AG04450 (cell line): ENCODE measurements at places on chromosomes 7 and 10. TPM values are rescaled to one million over a fixed set of nuclear protein-coding genes. Genes with fewer than 3 reads are reported as not detected.

Gene PLAC9
- 11.5 and 14.2 TPM in 2 replicates for polyA plus RNA-seq

- DNase-seq = no peak
Observed at GRCh38 chr10:111083222-111084095, 6.6 kb downstream of the ADRA2A start.

Gene TMEM72
- not detected in 2 replicates for polyA plus RNA-seq

Gene PLCE1
- polyA plus RNA-seq = 2.0 and 2.2 TPM in 2 replicates

Gene EIF5AL1
- polyA plus RNA-seq = 1.1 and 1.4 TPM in 2 replicates

GRCh38 chr7:105800442-105800841, 76.0 kb downstream of the ATXN7L1 start:
- DNase-seq = no peak

GRCh38 chr10:49299816-49300139, 808 bp downstream of the C10orf71 start:
- DNase-seq = no peak

- no peak for DNase-seq
Observed at GRCh38 chr7:46525876-46526275, 604.8 kb upstream of the IGFBP3 start.

- no peak for DNase-seq
Observed at GRCh38 chr7:101868191-101868950, 50.9 kb downstream of the CUX1 start.

- DNase-seq = no peak
Observed at GRCh38 chr10:61588770-61589211, 73.9 kb upstream of the CABCOCO1 start.

Gene LIPN
- polyA plus RNA-seq = not detected in 2 replicates

DNA sequence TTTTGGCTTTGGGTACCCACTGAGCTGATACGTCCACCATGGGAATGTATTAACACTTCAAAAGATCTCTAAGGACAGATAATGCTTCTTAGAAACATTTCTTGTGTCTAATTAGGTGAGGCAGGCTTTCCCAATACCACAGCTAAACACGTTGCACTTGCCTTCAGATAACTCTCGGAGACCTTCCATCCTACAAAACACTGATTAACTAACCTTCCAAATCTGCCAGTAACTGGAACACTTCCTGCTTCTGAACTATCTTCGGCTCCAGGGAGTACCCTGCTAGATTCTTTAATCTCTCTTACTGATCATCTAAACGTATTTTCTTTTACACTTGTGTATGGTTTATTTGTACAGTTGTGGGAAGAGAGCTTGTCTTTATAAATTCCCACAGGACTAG, 1.1 kb upstream of the WNT16 start:
- DNase-seq = no peak

DNA sequence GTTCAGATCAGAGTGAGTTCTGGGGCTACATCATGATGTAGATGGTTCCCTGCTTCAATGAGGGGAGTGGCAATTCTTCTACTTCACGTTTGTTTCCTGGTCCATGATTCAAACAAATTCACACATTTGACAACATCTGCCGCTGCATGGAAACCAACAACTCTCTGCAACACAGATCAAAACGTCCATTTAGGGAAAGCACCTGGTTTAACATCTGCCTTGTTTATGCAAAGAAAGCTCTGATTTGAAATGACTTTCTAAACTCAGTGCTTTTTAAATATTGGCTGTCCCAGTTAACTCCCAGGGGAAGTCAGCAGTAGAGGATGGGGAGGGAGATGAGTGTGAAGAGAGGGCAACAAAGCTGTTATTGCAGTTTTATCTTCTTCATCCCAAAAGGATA, 93.8 kb downstream of the GAD2 start:
- DNase-seq = no peak

Gene CYP26A1
- polyA plus RNA-seq = not detected in 2 replicates

Gene DYNC1I1
- 0.02 and 0.06 TPM in 2 replicates for polyA plus RNA-seq

DNA sequence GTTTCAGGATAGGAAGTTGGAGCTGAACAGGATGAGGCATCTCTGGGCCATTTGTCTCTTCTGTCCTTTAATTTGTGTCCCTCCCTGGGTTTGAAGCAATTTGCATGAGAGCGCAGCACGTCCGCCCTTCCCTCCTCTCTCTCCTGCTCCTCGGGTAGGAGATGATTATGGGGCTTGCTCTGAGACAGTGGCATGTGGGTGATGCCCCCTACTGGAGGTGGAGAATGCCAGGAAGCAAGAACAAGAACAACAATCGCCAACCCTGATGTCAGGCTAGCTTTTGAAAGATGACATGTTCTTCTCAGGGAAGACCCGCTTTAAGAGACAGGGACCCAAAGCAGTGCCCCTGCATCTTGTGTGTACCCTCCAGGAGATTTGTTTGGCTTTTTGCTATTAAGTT, 63.9 kb upstream of the LOXL4 start:
- DNase-seq = no peak

DNA sequence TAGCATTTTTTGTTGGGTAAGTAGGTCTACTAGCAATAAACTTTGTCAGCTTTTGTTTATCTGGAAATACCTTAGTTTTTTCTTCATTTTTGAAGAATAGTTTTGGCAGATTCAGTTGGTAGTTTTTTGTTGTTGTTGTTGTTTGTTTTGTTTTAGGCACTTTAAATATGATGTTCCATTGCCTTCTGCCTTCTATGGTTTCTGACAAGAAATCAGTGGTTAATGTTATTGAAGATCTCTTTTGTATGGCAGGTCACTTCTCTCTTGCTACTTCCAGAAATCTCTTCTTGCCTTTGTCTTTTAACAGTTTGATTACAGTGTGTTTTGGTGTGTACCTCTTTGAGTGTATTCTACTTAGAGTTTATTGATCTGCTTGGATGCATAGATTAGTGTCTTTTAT, 41.8 kb upstream of the ZNF365 start:
- no peak for DNase-seq

DNA sequence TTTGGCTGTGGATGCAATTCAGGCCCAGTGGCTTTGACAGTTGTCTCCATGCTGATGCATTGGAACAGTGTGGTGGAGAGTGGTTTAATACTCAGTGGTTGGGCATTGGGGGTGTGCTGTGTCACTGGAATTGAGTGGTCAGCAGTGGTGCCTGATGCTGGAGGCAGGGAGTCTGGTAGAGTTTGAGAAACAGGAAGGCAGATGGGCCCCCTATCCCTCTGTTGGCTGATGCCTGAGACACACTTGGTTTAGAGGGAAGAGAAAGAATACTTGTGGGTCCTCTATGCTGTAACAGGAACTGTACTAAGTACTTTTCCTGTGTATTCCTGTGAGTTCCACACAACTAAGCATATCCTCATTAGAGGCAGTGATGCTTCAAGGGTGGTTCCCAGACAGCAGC, 55.4 kb downstream of the EEPD1 start:
- DNase-seq = no peak

GRCh38 chr10:93064874-93065660, 4.5 kb downstream of the CYP26C1 start:
- DNase-seq = no peak

GRCh38 chr10:109239371-109239770, 683.9 kb downstream of the XPNPEP1 start:
- peak; percentile 13 for DNase-seq

Gene OPN1SW
- not detected in 2 replicates for polyA plus RNA-seq

DNA sequence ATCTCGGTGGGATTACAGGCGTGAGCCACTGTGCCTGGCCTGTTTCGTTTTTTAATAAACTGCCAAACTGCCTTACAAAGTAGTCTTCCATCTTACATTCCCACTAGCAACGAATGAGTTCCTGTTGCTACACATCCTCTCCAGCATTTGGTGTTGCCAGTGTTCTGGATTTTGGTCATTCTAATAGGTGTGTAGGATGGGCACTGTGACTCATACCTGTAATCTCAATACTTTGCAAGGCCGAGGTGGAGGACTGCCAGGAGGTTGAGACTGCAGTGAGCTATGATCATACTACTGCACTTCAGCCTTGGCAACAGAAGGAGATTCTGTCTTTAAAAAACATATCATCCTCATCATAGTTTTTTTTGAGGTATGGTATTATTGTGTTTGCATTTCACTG, 21.4 kb upstream of the RSBN1L start:
- no peak for DNase-seq

GRCh38 chr10:6722616-6723004, 142.5 kb upstream of the PRKCQ start:
- no peak for DNase-seq

GRCh38 chr7:111756687-111757178, 194.4 kb upstream of the IMMP2L start:
- peak; percentile 18 for DNase-seq

- DNase-seq = no peak
Observed at GRCh38 chr7:21671859-21672258, 129.0 kb downstream of the DNAH11 start.

DNA sequence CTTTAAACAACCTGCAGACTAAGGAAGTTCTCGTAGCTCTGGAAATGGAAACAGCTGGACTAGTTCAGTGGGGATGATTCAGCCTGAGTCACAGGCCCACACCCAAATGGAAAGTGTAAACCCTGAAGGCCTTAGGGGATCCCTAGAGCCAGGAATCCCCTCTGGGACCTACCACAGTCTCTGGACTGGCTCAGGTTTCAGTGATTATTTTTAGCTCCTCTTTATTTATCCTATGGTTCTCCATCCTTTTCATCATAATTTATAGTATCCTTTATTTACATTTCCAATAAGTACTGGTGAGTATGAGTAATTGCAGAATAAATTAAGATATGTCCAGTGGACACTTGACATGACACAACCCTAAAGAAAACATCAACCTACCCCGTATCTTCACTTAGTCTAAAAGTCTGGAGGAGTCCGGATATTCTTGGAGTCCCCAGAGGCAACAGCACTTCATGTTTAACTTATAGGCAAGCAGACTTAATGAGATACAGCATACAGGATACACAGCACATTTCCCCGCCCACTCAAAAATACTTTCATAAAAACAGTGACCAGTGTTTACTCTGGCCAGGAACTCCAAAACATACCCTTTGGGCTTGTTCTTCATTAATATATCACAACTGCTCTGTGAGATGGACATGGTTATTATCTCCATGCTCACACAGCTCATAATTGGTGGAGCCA, 28.4 kb upstream of the SEMA3E start:
- peak; percentile 77 for DNase-seq

Gene NYAP1
- 0.35 and 0.38 TPM in 2 replicates for polyA plus RNA-seq

Gene SORBS1
- polyA plus RNA-seq = 0.40 TPM in 2 replicates

- no peak for DNase-seq
Observed at GRCh38 chr7:43553999-43554398, 28.9 kb upstream of the STK17A start.

DNA sequence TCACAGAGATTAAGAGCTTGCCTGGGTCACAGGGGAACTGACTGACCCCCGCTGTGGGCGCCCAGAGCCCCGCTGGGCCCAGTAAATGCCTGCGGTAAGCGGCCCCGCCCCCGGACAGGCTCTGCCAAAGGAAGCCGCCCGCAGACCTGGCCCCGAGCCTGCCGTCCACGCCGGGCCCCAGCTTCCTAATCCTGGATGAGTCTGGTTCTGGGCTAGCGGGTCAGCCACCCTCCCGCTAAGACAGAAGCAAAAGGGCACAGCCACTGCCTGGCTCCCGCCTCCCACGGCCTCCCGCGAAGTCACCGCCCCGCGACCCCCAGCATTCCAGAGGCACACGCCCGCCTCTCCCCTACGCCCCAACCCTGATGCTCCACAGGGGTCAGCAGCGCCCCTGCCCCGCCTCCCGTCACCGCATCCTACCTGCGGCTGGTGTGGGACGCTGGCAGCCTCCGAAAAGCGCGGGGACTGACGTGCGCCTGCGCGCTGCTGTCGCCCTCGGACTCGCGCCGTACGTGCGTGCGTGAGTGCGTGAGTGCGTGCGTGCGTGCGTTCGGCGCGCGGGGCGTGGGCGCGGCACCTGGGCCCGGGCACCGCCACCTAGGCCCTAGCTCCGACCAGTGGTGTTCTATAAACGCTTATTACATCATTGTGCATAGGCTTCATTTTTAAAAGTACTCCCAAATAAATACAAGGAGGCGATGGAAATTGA, at the start of gene FIGNL1:
FIGNL1 (minus strand) TSS at position 470 of the 709 bp plus-strand sequence. CDS start 3,063 bp downstream, outside the sequence.
- peak; percentile 24 for DNase-seq

- DNase-seq = no peak
Observed at GRCh38 chr10:93827056-93827804, 66.5 kb upstream of the SLC35G1 start.

DNA sequence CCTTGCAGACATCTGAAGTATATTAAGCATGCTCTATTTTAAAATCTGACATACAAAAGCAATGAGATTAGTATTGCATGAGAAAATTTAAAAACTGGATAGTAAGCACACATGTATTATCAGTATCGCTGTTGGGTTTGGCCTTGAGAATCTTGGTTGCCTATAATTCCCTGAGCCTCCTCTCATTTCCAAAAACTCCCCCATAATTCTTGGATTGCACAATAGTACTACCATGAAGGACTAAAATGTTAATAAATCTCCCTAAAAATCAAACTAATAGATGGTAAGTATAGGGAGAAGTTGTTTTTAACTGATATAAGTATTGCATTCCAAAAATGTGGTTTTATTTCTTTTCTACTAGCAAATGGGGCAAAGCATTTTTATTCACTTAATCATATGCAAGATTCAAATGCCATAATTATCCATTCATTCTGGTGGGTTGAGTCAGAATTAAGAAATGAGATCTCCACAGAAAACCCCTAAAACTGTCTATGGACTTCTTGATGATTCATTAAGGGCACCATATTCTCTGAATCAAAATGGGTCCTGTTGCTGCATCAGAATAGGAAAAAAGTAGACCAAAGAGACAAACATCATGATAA, 10.3 kb upstream of the VIM start:
- no peak for DNase-seq

Gene EFCAB10
- not detected in 2 replicates for polyA plus RNA-seq

DNA sequence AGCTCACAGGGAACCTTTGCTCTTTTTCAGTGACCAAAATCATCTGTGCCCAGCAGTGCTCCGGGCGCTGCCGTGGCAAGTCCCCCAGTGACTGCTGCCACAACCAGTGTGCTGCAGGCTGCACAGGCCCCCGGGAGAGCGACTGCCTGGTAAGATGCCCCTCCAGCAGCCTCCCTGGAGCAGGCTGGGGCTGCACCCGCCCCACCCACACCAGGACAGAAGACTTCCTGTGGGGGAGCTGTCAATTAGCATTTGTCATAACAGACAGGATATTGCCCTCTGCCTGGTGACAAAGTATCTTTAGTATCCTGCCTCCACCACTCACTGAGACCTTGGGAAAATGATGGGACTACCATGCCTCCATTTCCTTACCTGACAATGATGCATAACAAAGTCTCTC, 133.7 kb downstream of the EGFR start:
- no peak for DNase-seq

GRCh38 chr10:53904506-53905241, 896.4 kb downstream of the PCDH15 start:
- DNase-seq = no peak

GRCh38 chr7:16741676-16742075, 11.9 kb upstream of the TSPAN13 start:
- DNase-seq = no peak

DNA sequence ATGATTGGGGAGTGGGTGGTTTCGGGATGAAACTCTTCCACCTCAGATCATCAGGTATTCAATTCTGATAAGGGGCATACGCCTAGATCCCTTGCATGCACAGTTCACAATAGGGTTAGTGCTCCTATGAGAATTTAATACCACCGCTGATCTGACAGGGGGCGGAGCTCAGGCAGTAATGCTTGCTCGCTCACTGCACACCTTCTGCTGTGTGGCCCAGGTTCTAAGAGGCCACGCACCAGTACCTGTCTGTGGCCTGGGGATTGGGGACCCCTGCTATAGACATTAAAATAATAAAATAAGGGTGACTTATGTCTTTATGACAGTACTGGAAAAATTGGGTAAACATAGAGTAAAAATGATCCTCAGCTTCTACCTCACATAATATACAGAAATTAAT, 66.1 kb downstream of the SAMD9 start:
- no peak for DNase-seq

GRCh38 chr7:22326181-22326580, 30.8 kb downstream of the RAPGEF5 start:
- no peak for DNase-seq

Gene HMX3
- polyA plus RNA-seq = not detected in 2 replicates
